ENCODE measurements at places on chromosomes 2 and 18. TPM values are rescaled to one million over a fixed set of nuclear protein-coding genes. Genes with fewer than 3 reads are reported as not detected.

CPLX4 gene
- not detected for total RNA-seq

RBKS gene
- total RNA-seq = 4.5 TPM

GPD2 gene
- 56.1 TPM for total RNA-seq

APLF gene
- total RNA-seq = 4.2 TPM

HOXD13 gene
- total RNA-seq = not detected

C2orf92 gene
- 1.7 TPM for total RNA-seq

PLCD4 gene
- total RNA-seq = 5.7 TPM

PAX8 gene
- 6.1 TPM for total RNA-seq

NDUFV2 gene
- 156 TPM for total RNA-seq

ASB18 gene
- not detected for total RNA-seq

DAW1 gene
- not detected for total RNA-seq

NEB gene
- 1.7 TPM for total RNA-seq

MAPRE3 gene
- 6.9 TPM for total RNA-seq

TIA1 gene
- total RNA-seq = 45.8 TPM

GKN2 gene
- total RNA-seq = not detected

RPRM gene
- total RNA-seq = not detected

TTN gene
- 1.5 TPM for total RNA-seq

PRKCE gene
- total RNA-seq = 13.1 TPM

RIT2 gene
- total RNA-seq = not detected

GRHL1 gene
- total RNA-seq = 123 TPM

MC5R gene
- 0.28 TPM for total RNA-seq

CLEC4F gene
- not detected for total RNA-seq

GKN1 gene
- total RNA-seq = not detected

PARD3B gene
- 4.3 TPM for total RNA-seq

MEP1B gene
- not detected for total RNA-seq

STEAP3 gene
- 11.6 TPM for total RNA-seq

UGT1A8 gene
- 0.16 TPM for total RNA-seq

LRATD1 gene
- total RNA-seq = 74.7 TPM

SRD5A2 gene
- not detected for total RNA-seq

GPATCH11 gene
- total RNA-seq = 4.3 TPM
